ENCODE measurements at places on chromosomes 13 and 19.
A peak's percentile ranks its signal among the peaks of the same experiment; 100 is the strongest.

- no peak for DNase-seq
These were observed 37.1 kb upstream of the MEDAG start for GRCh38 chr13:30868799-30869470.

- DNase-seq, result peak; percentile 59
These were observed 20.3 kb downstream of the C19orf81 start for GRCh38 chr19:50669302-50670101.

GRCh38 chr19:35076657-35077056, 35.1 kb downstream of the HPN start:
- DNase-seq, result no peak

- DNase-seq, result no peak
These were observed 28.0 kb upstream of the RB1 start for GRCh38 chr13:48275507-48275906.

- DNase-seq, result no peak
These were observed 24.2 kb downstream of the RASA3 start for GRCh38 chr13:114108141-114108761.

DNA sequence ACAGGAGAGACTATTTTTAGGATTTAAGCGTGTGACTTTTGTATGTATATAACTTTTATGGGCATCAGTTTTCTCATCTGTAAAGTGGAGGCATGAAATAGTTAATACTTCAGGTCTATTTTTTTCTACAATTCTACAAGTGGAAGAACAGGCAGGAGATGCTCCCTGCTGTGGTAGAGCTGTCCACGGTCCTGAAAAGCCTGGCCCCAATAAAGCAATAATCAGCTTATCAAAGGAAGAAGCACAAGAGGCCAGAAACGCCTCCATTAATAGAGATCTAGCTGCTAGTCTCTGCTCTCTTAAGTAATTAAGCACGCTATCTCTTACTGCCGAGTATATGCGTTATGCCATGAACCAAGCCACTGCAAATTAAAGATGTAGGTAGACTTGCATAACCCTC, 28.0 kb upstream of the WASF3 start:
- peak; percentile 23 for DNase-seq

- DNase-seq, result no peak
These were observed 21.4 kb downstream of the NUFIP1 start for GRCh38 chr13:44967704-44968433.

All from inflammatory macrophage (primary cell).